ENCODE measurements at places on chromosomes 7 and 10. TPM values are rescaled to one million over a fixed set of nuclear protein-coding genes. Genes with fewer than 3 reads are reported as not detected.

ZP3 gene
- 0.87 TPM for total RNA-seq

SPOCK2 gene
- total RNA-seq, result 0.83 TPM

CASTOR2 gene
- total RNA-seq, result 27.6 TPM

CLCN1 gene
- total RNA-seq, result not detected

CTNNA3 gene
- total RNA-seq, result not detected

POLR1F gene
- total RNA-seq, result 17.6 TPM

ENO4 gene
- total RNA-seq, result 0.29 TPM

HOXA1 gene
- total RNA-seq, result 1.2 TPM

SLC13A1 gene
- total RNA-seq, result not detected

AKR1E2 gene
- total RNA-seq, result 17.0 TPM
